ENCODE measurements at places on chromosomes 13 and 19. TPM values are rescaled to one million over a fixed set of nuclear protein-coding genes. Genes with fewer than 3 reads are reported as not detected.

DNA sequence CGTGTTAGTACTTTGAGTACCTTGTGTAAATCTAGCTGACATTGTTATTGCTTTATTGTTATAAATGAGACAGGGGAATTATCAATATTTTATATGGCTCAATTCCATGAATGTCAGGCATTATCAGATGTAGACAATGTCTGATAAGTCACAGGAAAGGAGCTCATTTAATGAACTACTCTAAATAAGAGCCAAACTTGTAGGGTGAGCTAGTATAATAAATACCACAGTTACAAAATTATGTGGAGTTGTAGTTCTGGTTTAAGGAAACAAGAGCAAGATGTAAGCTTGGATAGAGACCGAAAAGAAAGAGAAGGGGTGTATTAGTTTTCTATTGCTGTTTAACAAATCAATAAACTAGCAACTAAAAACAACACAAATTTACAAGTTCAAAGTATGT lies 891.8 kb upstream of the SLITRK1 start:
- no peaks in the 10 kb centered on the region for H3K27me3 ChIP-seq
- H3K4me1 ChIP-seq, result no peaks in the 10 kb centered on the region
- no peak for DNase-seq
- H3K36me3 ChIP-seq, result no peaks in the 10 kb centered on the region

DNA sequence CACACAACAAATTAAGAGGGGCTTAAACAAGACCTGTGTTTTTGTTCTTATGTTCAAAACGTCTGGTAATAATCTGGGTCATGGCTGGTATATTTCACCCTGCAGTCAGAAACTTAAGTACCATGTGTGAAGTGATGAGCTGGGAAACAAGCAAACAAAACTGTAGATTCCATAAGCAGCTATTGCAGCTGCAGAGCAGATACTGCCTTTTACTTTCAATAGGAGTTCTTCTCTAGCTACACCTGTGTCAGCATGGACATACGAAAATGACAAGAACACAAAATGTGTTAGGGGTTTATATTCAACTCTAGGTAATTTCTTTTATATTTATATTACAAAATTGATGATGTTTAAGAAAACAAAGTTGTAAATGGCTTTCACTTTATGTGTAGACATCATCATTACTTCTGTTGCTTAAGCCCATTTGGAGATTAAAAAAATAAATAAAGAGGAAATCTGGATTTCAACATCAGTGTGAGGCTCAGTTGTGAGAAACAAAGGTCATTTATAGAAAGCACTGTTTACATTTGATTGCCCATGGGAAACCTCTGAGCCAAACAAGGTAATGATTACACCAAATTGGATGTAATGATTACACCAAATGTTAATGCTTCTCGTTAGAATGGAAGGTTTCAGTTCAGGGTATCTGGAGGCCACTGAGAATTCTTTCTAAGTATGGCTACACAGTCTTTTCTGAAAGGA lies 451.0 kb upstream of the SLC10A2 start:
- H3K36me3 ChIP-seq, result no peaks in the 10 kb centered on the region
- no peaks in the 10 kb centered on the region for H3K27me3 ChIP-seq
- H3K4me3 ChIP-seq, result no peak overlapping the region
- no peak for DNase-seq

DNA sequence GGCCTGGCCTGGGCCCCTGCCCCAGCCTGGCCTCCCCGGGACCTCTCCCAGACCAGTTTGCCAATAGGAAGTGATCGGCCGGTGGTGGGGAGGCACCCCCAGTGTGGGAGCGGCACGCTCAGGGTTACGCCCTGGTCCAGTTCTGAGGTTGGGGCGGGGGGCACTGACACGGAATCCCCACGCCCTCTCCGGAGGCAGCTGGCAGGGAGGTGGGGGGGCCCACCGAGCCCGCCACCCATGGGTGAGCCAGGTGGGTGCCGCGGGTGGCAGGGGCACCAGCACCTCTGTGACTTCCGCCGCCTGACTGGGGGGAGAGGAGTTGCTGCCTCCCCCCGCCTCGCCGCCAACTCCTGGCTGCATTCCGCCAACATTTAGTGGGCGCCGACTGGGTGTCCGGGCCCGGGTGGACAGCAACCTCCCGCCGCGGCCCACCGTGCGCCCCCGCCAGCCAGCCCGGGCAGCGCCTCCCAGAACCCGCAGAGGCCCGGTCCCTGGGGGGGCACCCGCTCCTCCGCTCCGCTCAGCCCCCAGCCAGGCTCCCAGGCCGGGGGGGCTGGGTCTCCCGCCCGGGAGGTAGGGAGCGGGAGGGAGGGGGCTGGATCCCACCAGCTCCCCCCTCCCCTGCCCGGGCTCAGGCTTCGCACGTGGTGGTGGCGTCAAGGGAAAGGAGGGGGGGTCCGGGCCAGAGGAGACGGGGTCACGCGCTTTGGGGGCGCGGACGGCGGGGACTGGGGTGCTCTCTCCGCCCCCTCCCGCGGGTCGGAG lies 2.0 kb downstream of the ZBTB7A start:
- H3K4me1 ChIP-seq, result peaks cover 66% of the 10 kb centered on the region
- DNase-seq, result peak; percentile 52
- peak overlapping the region; percentile 72 for H3K27ac ChIP-seq
- H3K4me3 ChIP-seq, result peak overlapping the region; percentile 58
- H3K27me3 ChIP-seq, result no peaks in the 10 kb centered on the region

- no peak for DNase-seq
- H3K4me1 ChIP-seq, result no peaks in the 10 kb centered on the region
- H3K4me3 ChIP-seq, result no peak overlapping the region
- H3K27ac ChIP-seq, result no peak overlapping the region
- no peaks in the 10 kb centered on the region for H3K36me3 ChIP-seq
Observed at GRCh38 chr13:112251930-112252585, 124.1 kb upstream of the SPACA7 start.

- H3K27ac ChIP-seq, result no peak overlapping the region
- DNase-seq, result no peak
- no peak overlapping the region for H3K4me3 ChIP-seq
- H3K27me3 ChIP-seq, result no peaks in the 10 kb centered on the region
- H3K36me3 ChIP-seq, result no peaks in the 10 kb centered on the region
Observed at GRCh38 chr19:42554046-42554575, 25.8 kb upstream of the CEACAM1 start.

GRCh38 chr19:19191768-19192077 lies 229 bp downstream of the BORCS8 start:
- peaks cover 44% of the 10 kb centered on the region for H3K4me1 ChIP-seq
- no peaks in the 10 kb centered on the region for H3K36me3 ChIP-seq
- peak overlapping the region; percentile 100 for H3K27ac ChIP-seq
- no peak for DNase-seq
- no peaks in the 10 kb centered on the region for H3K27me3 ChIP-seq
- peak overlapping the region; percentile 100 for H3K4me3 ChIP-seq

DNA sequence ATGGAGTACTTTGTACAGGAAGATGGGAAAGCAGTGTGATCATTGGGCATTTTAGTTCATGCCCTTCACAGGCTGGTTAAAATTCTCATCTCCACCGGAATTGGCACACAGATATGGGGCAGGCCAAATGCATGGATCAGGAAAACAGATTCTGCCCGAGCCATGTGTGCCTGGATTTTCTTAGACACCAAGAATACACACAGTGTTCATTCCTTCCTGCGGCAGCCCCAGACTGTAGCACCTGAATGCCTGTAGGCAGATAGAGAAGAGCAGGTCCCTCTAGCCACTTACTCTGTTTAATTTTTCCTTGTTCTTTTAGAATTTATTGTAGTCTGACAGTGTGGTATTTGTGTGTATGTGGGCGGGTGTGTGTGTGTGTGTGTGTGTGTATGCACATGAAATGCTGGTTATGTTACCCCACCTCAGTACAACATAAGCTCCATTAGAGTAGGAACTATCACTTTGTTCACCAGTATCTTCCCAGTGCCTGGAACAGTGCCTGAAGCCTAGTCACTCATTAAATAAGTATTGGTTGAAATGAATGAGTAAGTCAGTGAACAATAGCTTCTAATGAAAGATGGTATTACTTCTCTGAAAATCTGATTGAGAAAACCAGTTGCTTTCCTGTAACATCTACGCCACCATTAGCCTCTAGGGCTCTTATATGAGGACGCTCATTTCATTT lies 41.7 kb downstream of the FRY start:
- no peaks in the 10 kb centered on the region for H3K27me3 ChIP-seq
- DNase-seq, result no peak
- H3K4me3 ChIP-seq, result no peak overlapping the region
- no peaks in the 10 kb centered on the region for H3K36me3 ChIP-seq
- H3K27ac ChIP-seq, result no peak overlapping the region

DNA sequence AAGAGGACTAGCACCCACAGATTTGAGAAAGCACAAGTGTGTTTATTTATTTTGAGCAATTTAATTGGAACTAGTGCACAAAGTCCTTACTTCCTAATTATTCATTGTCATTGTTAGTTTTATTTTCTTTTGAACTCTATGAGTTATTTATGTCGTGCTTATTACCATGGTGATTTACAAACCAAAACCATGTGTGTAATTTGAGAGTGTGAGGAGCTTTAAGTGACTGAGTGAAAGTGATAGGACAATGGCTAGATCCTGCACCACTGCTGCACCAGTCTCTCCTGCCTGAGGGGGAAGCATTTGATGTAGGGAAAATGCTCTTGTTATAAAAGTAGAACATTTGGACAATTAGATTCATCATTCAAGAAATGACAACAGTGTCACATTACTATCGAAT lies 172.3 kb upstream of the KLF12 start:
- no peaks in the 10 kb centered on the region for H3K36me3 ChIP-seq
- no peak for DNase-seq

GRCh38 chr19:3073159-3073563 lies 10.9 kb upstream of the TLE5 start:
- no peak overlapping the region for H3K4me3 ChIP-seq
- H3K27ac ChIP-seq, result no peak overlapping the region
- peaks cover 7% of the 10 kb centered on the region for H3K4me1 ChIP-seq
- H3K36me3 ChIP-seq, result no peaks in the 10 kb centered on the region
- no peak for DNase-seq

DNA sequence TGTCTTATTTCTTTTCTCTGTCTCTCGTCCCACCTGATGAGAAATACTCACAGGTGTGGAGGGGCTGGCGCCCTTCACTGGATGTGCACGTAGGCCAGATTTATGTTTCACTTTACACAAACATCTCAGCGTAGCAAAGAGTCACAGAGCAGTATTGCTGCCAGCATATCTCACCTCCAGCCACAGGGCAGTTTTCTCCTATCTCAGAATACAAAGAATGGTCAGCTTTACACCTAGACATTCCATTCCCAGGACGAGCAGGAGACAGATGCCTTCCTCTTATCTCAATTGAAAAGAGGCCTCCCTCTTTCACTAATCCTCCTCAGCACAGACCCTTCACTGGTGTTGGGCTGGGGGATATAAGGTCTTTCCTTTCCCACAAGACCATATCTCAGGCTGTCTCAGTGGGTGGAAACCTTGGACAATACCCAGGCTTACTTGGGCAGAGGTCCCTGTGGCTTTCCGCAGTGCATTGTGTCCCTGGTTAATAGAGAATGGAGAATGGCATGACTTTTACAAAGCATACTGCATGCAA lies 7.2 kb upstream of the ZNF611 start:
- no peak overlapping the region for H3K4me3 ChIP-seq
- H3K27me3 ChIP-seq, result no peaks in the 10 kb centered on the region
- no peak overlapping the region for H3K27ac ChIP-seq
- DNase-seq, result no peak

- H3K4me3 ChIP-seq, result no peak overlapping the region
- no peaks in the 10 kb centered on the region for H3K27me3 ChIP-seq
- no peak overlapping the region for H3K27ac ChIP-seq
Observed at GRCh38 chr13:107650081-107650701, 565.1 kb downstream of the LIG4 start.

DNA sequence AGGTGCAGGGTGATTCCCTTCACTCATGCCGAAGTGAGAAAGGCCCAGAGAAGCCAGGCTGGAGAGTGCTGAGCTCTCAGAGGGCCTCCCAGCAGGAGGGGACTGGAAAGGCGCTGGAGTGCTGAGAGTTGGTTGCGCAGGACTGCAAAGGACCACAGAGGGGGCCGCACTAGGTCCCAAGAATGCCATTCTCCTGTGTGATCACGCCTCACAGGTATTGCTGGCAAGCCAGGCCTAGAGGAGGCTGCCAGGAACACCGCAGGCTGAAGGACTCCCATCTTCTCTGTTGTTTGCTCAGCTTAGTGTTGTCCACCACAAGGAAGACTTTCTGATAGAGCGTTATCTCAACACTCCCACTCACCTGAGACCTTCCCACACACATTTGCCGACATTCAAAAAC lies 165.0 kb downstream of the FGF14 start:
- DNase-seq, result no peak
- no peak overlapping the region for H3K27ac ChIP-seq
- no peaks in the 10 kb centered on the region for H3K27me3 ChIP-seq

DNA sequence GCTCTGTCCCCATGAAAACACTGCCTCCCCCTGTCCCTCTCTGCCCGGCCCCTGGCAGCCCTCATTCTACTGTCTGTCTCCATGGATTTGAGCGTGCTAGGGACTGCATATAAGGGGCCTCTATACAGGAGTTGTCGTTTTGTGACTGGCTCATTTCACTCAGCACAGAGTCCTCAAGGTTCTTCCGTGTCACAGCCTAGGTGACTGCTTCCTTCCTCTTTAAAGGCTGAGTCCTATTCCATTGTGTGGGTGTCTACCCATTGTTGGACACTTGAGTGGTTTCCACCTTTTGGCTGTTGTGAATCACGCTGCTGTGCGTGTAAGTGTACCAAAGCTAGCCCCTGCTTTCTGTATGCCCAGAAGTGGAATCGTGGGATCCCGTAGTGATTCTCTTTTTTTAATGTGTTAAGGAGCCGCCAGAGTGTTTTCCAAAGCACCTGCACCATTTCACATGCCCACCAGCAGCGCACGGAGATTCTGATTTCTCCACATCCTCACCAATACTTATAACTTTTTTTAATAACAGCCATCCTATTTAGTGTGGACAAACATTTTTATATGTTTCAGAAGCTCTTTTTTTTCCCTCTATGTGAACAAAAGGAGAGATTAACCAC lies 116.7 kb downstream of the COL4A2 start:
- no peak overlapping the region for H3K27ac ChIP-seq
- H3K27me3 ChIP-seq, result peaks cover 35% of the 10 kb centered on the region
- no peak for DNase-seq
- no peaks in the 10 kb centered on the region for H3K36me3 ChIP-seq
- H3K4me1 ChIP-seq, result peaks cover 11% of the 10 kb centered on the region
- H3K4me3 ChIP-seq, result no peak overlapping the region

GRCh38 chr19:33048806-33049676 lies 15.6 kb downstream of the RHPN2 start:
- no peaks in the 10 kb centered on the region for H3K27me3 ChIP-seq
- H3K4me1 ChIP-seq, result no peaks in the 10 kb centered on the region
- H3K27ac ChIP-seq, result no peak overlapping the region
- no peaks in the 10 kb centered on the region for H3K36me3 ChIP-seq
- DNase-seq, result no peak

- no peaks in the 10 kb centered on the region for H3K36me3 ChIP-seq
- no peak for DNase-seq
- H3K27me3 ChIP-seq, result no peaks in the 10 kb centered on the region
- H3K27ac ChIP-seq, result no peak overlapping the region
Observed at GRCh38 chr13:40477623-40478608, 188.5 kb downstream of the FOXO1 start.

ZNF541 gene
- 0.53 TPM for total RNA-seq

BST2 gene
- total RNA-seq, result 55.9 TPM

ZNF699 gene
- total RNA-seq, result 22.1 TPM

APOE gene
- 11.9 TPM for total RNA-seq

NLRP5 gene
- total RNA-seq, result not detected

LILRA1 gene
- not detected for total RNA-seq

CALR3 gene
- not detected for total RNA-seq

RNF225 gene
- 0.47 TPM for total RNA-seq

TNFRSF19 gene
- not detected for total RNA-seq

CCL25 gene
- total RNA-seq, result not detected

ICAM4 gene
- total RNA-seq, result 0.70 TPM

Measured in CD4-positive, alpha-beta memory T cell (primary cell).